Natural killer cell (primary cell): ENCODE measurements at places on chromosomes 16 and 17. TPM values are rescaled to one million over a fixed set of nuclear protein-coding genes. Genes with fewer than 3 reads are reported as not detected.

Gene OR1A1
- total RNA-seq, result not detected

DNA sequence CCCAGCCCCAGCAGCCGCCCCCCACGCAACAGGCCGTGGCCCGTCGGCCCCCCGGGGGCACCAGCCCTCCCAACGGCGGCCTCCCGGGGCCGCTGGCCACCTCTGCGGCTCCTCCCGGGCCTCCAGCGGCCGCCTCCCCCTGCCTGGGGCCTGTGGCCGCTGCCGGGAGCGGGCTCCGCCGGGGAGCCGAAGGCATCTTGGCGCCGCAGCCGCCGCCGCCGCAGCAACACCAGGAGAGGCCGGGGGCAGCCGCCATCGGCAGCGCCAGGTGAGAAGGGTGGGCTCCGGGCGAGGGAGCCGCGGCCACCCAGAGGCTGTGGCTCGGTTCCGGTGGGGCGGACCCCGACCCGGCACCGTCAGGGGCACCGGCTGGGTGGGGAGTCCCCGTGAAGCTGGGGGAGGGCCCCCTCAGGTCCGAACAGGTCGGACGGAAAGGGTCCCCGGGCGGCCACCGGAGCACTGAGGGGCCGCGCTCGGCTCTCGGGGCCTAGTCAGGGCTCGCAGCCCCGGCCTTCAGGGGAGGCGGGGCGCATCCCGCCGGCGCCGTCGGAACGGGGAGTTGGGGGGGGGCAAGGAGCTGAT is 583 bp downstream of the ATXN2L start:
- no peak for DNase-seq

DNA sequence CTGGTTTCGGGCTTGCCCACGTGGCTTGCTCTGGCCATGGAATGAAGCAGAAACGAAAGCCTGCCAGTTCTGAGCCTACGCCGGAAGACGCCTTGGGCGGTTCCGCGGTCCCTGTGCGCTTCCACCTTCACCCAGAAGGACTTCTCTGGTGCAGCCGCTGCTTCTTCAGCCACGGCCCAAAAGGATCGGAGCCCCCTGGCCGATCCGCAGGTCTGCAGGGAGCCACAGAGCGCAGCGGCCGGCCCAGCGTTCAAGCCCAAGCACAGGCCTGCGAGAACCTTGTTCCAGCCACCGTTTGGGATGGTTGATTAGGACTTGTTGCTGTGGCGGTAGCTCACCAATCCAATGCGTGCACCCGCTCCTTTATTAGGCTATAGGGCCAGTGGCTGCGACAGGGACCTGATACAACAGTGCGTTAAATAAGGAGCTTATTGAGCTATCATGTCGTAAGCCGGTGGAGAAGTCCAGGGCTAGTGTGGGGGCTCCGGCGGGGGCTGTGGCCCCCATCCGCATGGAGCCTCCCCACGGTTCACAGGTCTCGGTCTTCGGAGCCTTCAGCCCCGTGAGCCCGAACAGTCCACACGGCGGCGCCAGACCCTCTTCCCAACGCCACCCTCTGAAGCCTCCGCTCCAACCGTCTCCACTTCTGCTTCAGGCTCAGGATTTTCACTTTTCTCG is 10.2 kb upstream of the MPP2 start:
- peak; percentile 72 for DNase-seq

DNA sequence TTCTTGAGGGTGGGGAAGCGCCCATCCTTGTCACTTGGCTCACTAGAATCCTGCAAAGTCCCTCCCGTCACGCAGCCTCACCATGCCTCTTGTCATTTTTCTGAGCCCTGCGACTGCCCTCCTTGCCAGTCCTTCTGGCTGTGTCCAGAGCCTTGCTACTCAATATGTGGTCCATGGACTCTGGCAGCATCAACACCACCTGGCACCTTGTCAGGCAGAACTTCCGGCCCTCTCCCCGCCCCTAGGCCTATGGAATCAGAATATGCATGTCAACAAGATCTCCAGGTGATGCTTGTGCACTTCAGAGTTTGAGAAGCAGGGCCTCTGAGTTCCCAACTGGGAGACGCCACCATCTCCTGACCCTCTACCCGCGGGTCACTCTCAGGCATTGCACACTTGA is 12.1 kb downstream of the PIMREG start:
- DNase-seq, result no peak

Gene CBLN1
- total RNA-seq, result not detected

- no peak for DNase-seq
Measured at GRCh38 chr17:57275071-57275764, 18.9 kb downstream of the MSI2 start.
